ENCODE measurements at places on chromosomes 4 and X. TPM values are rescaled to one million over a fixed set of nuclear protein-coding genes. Genes with fewer than 3 reads are reported as not detected.

GRCh38 chr4:76640353-76640910 lies 205.4 kb downstream of the SHROOM3 start:
- no peak for DNase-seq

DNA sequence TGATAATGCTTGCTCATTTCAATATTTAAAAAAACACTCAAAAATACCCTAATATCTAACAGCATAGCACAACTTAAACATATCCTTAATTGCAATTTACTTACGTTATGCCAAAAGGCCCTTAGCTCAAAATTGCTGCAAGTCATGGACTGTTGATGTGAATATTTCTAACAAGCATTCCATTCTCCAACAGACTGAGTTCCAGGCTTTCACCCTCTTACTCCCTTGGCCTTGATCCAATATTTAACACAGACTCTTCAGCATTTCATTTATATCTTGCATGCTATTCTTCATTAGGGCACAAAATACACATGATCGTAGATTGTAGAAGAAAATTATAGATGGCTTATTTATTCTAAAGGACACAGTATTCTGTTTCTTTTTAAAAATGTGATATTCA lies 96.5 kb downstream of the RNF150 start:
- no peak for DNase-seq

GRCh38 chr4:147732518-147733235 lies 789 bp downstream of the ARHGAP10 start:
- no peak for DNase-seq

DNA sequence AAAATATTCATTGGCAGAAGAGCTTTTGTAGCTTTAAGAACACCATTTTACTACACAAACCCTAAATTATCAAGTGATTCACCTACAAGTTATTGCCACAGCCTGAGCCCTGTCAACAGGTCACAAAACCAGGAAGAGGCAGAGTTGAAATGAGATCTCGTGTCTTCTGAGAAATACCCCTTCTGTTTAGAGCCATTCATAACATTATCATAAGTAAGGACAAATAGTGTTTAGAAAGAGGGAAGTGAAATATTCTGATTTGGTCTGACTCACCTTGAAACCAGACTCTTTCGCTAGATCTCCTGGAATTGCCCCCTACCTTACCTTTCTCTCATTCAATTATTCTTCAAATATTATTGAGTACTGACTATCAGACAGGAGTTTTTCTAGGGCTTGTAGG lies 5.9 kb downstream of the ETDB start:
- no peak for DNase-seq

DNA sequence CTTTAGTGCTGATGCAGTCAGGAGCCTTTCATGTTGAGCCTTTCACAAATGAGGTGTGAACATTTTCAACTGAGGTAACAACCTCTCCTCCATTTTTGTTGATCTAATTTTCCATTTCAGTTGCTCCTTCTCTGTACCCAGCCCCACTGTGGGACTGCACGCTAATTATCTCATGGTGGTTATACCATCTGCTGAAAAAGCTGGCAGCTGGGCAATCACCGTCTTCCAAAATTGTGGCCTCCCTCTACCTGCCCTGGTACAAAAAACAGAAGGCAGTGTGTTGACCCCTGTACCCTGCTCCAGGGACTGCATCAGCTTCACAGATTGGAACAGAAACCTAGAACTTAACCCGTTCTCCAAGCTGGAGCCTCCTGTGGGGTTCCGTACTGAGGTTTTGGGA lies 72.4 kb upstream of the LONRF3 start:
- DNase-seq = no peak

DNA sequence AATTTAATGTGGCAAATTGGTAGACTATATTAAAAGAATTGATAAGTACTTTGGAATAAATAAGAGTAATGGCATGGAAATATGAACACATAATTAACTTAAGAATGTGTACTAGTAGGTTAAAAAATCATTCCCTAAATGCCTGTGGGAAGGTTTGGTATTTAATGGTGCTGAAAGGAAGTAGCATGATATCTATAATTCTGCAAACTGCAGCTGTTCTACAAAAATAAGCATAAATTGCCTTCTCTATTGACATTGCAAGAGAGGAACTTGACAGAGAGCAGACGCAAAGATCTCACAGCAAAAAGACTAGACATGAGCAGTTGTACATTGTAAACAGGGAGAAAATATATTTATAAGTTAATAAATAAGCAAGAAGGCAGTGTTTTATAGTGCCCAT lies 752.5 kb upstream of the PCDH10 start:
- no peak for DNase-seq

DNA sequence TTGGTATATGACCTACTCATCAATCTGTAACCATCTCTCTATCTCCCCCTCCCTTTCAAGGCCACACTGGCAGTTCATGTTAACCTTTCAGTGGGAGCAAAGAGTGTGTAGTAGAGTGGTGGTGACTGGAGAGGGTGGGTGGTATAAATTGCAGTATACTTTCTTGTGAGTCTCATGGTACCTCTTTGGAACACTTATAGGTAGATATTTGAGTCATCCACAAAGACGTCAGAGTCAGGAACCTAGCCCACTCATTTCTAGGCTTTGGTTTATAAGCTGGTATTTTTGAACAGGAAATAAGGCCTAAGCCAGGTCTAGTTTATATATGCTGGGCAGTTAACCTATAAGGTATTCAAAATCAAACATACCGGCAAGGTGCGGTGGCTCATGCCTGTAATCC lies 36.3 kb downstream of the RLIM start:
- DNase-seq = no peak

DNA sequence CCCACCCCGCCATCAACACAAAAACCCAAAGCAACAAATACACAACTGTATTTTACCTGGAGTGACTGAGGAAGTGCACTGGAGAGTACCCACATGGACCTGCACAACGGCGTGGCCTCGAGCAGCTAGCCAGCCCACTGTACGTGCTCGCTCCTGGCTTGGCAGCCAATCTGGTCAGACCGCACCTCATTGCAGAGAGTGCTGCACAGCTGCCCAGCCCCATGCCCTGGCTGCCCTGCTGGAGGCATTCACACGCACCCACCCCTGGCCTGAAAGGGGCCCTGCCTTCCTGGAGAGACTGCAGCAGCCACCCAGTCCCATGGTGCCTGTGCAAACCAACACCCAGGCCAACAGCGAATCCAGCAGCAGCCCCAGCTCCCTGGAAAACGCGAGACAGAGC lies 116.3 kb downstream of the GALNTL6 start:
- no peak for DNase-seq

DNA sequence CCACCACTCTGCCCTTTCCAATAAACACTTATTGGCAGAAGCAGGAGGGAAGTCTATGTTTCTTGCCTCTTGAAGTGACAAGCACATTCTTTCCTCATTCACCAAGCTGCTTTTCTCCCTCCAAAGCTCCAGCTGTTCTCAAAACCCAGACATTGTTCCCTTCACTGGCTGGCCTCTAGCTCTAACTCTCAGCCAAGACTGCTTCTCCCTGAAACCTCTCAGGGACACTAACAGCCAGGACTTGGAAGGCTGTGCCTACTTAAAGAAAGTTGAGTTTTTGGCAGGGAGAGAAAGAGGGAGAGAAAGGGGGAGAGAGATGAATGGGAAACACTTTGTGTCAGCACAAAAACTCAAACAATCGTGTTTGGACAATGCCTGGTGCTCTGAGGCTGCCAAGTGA lies 99.5 kb downstream of the COX18 start:
- DNase-seq = peak; percentile 13

DNA sequence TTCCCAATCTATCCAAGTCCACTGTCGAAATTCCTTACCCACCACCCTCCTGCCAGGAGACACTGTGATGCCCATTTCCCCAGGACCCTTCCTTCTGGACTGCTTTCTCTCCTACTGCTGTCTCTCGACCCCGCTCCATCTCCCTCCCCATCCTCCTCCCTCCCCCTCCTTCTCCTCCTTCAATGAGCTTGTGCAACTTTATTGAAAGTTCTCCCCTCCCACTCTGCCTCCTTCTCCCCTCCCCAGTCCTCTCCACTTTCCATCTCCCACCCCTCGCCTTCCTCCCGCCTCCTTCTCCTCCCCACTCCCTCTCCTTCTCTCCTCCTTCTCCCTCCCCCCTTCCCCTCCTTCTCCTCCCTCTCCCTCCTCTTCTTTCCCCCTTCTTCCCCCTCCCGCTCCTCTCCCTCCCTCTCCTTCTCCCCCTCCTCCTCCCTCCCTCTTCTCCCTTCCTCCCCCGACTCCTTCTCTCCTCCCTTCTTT lies 116.6 kb upstream of the FAT1 start:
- no peak for DNase-seq

DNA sequence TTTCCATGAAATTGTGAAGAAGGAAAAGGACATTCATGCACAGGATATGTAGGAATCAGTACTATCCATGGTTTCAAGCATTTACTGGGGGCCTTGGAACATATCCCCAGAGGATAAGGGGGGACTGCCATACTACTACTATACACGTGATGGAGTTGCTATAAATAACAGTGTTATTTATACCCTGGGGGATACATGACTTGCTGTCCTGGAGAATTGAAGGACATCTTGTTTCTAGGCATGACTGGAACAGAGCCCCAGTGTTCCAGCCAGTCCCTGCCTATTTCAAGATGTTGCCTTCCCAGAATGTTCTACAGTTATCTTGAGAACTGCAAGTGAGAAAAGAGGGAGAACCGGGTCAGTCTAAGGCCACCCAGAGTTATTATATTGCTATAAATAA lies 39.6 kb upstream of the ZNF81 start:
- DNase-seq = no peak

- no peak for DNase-seq
These were observed 51.4 kb upstream of the ZFP42 start for GRCh38 chr4:187944179-187944578.

- DNase-seq = no peak
These were observed 438.5 kb downstream of the ADGRL3 start for GRCh38 chr4:61638591-61638990.

DNA sequence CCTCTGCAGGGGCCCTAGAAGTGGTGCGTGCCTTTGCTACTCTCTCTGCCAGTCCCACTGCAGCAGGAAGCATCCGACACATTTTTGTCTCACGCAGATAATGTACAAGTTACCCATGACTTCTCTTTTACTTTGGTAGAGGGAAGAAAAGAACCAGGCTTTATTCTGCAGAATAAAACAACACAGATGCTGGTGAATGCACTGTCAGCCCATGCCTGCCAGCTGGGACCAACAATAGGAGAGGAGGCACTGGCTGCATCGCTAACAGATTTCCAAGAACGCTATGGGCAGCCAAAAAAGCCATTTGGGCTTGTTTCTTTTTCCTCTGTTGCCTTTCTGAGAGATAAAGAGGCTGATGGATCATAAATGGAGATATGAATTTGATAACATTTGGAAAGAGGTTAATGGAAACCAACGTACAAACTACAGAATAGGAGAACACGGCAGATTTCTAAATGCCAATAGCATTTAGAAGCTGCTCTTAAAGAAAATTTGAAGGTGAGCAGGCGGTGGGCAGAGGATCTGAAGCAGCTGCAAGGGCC lies 47.5 kb upstream of the IGFBP7 start:
- DNase-seq = no peak

DNA sequence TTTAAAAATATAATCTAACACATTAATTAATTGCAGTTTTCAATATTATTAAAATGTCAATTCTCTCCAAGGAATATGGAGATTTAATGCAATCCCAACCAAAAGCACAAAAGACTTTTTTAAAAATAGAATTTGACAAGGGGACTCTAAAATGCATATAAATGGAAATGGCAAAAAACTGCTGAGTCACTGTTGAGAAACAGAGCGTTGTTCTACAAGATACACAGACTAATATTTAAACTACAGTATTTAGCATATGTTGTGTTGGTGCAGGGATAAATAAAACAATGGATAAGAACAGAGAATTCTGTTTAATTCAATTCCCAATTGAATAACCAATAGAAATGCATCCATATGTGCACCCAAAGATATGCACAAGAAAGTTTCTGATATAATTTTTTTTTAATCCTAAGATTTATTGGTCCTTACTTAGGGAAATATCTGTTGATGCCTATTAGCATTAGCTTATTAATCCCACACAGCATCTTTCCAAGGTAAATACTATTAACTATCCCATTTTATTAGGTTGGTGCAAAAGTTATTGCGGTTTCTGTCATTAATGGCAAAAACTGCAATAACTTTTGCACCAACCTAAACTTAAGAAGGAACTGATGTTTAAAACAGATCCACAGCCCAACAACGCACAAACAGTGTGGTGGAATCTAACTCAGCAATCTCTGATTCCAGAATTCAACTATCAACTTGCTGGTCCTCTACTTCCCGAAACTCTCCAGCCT lies 86.8 kb upstream of the VEGFC start:
- no peak for DNase-seq

DNA sequence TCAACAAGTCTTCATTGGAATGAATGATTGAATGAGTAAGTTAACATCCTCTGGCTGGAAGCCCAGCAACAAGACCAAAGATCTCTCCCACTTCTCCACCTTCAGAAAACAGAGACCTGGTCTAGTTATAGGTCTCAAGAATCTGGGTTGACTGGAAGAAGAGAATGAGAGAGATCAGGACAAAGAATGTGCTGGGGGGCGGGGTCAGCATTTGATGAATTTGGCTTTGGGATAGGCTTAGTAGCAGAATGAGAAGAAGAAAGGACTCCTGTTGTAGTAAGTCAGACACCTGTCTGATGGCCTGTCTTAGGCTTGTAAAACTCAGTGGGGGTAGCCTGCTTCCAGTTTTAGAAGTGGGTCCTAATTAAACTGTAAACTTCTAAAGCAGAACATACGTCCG lies 51.0 kb downstream of the TRIM2 start:
- DNase-seq = no peak

- DNase-seq = no peak
These were observed 63.7 kb downstream of the SEC24D start for GRCh38 chr4:118772081-118772766.

DNA sequence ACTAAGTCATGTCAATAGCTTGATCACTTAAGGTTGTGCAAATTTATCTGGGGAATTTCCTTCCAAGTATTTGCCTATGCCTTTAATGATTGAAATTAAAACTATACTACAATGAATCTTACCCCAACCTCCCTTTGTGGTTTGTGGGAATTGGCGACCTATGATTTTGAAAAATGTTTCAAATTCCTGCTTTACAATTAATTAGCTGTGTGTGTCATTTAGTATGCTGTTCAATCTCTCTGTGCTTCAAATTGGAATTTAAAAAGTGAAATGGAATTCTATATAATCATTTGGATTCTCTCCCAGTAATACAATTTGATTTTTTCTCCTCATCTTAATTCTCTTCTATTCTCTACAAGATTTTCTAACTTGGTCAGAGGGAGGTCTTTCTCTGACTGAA lies 2319.5 kb downstream of the ARAP2 start:
- DNase-seq = no peak

- no peak for DNase-seq
These were observed 56.3 kb upstream of the LNX1 start for GRCh38 chr4:53647547-53647946.

- no peak for DNase-seq
These were observed 16.6 kb downstream of the SULT1E1 start for GRCh38 chr4:69843301-69843700.

Gene TCEAL2
- total RNA-seq = 37.0 TPM

Gene PCDH19
- 0.91 TPM for total RNA-seq

Gene HSFX4
- total RNA-seq = not detected

Gene CSAG3
- total RNA-seq = 2.6 TPM

Gene GRPR
- not detected for total RNA-seq

Gene MAGEB10
- not detected for total RNA-seq

Gene SOD3
- 300 TPM for total RNA-seq

Gene GPC4
- 8.0 TPM for total RNA-seq
